ENCODE measurements at places on chromosomes 4 and X.

DNA sequence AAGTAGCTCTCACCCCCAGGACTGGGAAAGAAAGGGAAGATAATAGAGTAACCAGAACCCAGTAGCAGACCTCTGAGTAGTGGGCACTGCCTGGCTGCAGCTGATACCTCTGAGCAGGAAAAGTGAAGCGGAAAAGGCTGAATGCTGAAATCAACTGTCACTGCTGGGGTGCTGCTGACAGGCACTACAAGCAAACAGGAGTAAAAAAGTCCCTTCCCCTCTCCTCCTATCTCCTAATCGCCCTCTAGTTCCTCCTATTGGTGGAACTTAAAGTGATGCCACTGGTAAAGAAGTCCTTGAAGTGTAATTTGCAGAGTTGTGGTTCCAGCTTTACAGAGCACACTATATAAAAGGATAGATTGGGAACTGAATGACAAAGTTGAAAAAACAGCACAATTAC lies 32.8 kb upstream of the GLRB start:
- no peak for DNase-seq

DNA sequence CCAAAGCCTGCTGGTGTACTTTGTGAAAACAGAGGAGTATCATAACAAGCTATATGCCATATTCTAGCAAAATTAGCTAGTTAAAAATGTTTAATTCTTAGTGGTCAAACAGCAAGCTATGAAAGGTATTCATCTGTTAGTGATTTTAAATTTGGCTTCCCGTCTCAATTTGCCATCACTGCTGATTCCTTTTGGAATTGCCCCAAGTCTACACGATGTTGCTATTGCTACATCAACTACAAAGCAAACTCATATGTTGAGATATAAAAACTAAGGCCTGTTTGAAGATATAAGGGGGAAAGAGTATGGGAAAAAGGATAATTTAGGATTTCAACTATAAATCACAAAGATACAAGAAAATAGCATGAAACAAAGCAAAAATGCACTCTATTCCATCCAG lies 146.1 kb downstream of the COL25A1 start:
- no peak for DNase-seq

DNA sequence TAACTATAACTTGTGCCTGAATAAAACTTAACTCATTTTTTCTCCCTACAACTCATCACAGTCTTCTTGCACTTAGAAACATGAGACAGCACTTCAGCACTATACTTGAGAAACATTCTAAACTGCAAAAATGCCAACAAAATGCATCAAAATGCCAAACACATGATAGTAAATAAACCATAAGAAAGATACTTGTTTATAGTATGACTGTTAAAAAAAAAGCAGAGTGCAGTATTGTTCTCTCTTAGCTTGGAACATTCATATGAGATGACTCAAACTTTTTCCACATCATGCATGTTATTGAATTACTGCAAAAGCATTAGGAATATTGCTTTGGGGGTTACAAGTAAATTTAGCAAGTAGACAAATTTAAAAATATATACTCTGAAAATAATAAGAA lies 135.7 kb upstream of the ANXA10 start:
- no peak for DNase-seq

- DNase-seq: no peak
Observed at GRCh38 chr4:5526080-5526846, 182.1 kb downstream of the EVC2 start.

GRCh38 chr4:175054980-175055379 lies 136.8 kb downstream of the ADAM29 start:
- DNase-seq: no peak

DNA sequence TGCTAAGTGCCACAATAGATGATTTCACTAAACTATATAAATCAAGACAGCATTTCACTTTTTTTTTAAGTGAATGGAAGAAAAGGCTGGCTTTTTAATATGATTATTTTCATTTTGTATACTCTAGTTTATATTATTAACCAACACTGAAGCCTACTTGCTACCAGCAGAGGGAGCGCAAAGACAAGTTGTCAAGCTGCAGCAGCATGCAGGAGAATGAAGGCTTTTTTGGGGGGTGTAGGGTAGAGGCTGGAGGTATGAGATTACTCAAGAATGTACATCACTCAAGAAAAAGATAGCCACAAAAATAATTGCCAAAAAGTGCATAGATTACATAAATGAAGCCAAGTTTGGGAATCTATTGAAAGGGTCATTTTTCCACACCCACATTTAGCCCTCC lies 519.5 kb downstream of the FGF13 start:
- no peak for DNase-seq

GRCh38 chr4:74858921-74859562 lies 64.7 kb upstream of the BTC start:
- DNase-seq: no peak

DNA sequence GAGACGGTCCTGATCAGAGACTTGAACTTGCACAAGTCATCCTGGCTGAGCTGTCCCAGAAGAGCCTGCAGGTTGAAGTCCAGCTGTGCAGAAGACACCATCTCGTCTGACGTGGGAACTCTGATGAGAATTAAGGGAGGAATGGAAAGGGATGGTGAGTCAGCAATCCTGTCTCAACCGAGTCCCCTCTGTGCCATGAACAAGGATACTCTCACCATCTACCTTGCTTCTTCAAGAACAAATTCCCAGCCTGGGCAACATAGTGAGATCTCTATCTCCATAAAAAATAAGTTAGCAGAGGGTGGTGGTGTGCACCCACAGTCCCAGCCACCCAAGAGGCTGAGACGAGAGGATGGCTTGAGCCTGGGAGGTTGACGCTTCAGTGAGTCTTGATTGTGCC lies at the start of gene NLRP2B:
NLRP2B (minus strand) TSS at position 101 of the 400 bp plus-strand sequence.
- no peak for DNase-seq

DNA sequence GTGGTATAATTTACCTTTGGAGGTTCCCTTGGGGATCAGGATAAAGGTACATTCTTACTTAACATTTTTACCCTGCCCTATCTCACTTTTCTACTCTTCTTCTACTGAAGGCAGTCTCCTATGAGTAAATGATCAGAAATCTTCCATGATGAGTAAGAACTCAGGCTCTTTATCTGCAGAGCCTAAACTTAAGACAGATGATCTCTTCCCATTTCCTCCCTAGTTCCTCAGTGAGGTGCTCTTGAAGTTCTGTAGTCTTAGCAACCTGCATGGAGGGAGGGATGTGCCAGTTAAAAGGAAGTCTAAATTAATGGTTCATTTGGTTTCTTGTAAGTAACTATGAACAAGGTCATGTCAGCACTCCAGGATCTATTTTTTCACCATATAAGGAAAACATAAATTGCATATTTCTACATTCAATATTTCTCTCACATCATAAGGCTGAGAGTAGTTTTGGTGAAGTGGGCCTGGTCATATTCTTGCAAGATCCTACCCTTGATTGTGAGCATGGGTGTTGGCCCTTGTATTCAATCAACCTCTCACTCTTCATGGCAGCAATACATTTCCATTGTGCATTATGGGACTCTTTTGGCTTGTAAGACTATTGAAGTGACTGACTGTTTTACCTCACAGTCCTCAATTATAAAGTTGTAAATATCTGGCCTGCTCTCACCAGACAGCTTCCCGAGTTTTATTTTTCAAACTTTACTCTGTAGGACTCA lies 295.5 kb downstream of the SLC7A11 start:
- DNase-seq: no peak

DNA sequence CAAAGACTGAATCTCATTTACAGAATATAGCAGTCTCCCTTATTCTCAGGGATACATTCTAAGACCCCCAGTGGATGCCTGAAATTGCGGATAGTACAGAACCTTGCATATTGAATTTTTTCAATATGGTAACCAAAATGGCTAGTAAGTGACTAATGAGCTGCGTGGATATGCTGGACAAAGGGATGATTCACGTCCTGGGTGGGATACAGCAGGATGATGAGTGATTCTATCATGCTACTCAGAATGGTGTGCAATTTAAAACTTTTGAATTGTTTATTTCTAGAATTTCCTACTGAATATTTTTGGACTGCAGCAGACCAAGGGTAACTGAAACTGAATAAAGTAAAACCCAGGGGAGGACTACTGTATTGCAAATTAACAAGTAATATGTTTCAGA lies 66.7 kb downstream of the STAG2 start:
- no peak for DNase-seq

DNA sequence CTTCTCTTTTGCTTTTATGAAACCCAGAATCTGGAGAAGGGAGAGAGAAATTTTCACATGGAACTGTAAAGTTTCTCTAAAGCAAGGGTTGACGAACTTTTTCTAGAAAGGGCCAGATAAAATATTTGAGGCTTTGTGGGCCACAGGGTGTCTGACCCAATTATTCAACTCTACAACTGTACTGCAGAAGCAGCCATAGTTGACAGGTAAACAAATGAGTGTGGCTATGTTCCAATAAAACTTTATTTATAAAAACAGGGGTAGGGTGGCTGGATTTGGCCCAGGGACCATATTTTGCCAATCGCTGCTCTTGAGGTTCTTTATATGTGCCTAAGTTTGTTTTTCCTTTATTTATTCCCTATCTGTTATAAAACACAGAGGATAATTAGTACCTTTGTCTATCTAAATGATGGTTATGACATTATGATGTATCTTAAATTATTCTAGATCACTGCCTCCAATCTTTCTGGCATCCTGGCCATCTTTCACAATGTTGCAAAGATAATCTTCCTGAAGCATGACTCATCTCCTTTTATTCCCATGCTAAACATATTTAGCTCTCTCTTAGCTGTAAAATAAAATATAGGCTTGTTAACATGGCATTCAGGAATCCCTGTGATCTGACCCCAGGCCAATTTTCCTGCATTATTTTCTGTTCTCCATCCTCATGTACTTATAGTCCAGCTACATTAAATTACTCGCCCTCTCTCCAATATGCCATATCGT lies 106.8 kb upstream of the CBLL2 start:
- no peak for DNase-seq

GRCh38 chr4:186485561-186486062 lies 69.8 kb downstream of the MTNR1A start:
- no peak for DNase-seq

DNA sequence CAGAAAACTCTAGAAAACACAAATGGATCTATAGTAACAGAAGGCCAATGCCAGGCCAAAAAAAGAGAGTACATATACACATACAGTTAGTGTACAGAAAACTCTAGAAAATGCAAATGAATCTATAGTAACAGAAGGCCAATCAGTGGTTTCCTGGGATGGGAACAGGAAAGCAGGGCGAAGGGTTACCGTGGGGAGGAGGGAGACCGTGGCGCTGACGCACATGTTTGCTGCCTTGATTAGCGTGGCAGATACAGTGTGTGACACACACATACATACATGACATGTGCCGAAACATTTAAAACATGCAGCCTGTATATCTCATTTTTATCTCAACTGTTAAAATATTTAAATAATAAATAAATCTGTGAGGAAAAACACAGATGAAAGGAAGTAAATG lies 14.7 kb downstream of the GAK start:
- no peak for DNase-seq

GRCh38 chr4:102860611-102861324 lies 8.0 kb upstream of the CISD2 start:
- DNase-seq: no peak

DNA sequence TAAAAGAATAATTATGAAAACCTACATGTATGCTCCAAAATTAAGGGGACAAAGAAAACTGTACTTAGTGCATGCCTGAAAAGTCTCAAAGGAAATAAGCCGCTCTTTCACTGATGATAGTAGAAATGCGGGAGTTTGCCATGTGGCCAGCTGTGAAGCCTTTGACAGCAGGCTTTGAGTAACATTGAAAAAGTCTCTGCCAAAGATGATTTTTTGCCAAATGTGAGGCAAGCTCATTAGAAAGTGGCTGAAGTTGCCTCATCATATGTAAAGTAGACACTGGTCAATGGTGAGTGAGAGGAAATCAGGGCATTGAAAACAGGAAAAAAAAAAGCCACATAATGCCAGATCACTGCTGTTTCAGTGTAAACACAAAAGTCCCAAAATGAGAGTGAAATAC lies 2360.1 kb downstream of the PCDH7 start:
- DNase-seq: no peak

DNA sequence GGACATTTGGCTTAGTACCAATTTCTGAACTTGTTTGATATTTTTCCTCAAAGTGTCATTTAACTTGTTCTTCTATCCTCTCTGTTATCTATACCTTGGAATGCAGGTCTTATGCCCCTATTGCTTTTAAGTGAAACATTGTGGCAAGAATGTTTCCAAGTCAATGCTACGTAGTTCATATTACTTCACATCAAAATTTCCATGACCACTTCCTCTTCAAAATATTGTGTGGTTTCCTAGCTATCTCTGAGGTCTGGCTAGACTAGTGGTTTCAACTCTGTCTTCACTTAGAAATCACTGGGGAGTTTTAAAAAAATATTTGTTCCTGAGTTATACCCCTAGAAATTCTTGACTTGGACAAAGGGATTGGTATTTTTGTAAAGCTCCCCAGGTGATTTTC lies 20.2 kb upstream of the RASGEF1B start:
- no peak for DNase-seq

DNA sequence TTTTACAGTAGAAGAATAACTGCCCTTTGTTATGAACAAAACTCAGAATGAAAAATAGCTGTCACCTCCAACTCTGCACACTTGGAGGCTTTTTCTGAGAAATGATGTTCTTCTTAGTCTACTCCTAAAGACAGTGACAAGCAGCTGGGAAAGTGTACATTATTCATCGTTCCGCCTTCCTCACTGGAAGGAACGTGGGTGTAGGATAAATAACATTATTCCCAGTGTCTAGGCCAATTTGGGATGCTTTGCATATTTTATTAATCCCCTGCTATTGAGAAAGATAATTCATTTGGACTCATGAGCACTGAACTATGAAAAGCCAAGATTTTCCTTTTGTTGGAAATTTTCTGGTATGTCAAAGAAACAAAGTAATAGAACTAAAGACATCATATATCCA lies 87.8 kb downstream of the VCX2 start:
- no peak for DNase-seq

DNA sequence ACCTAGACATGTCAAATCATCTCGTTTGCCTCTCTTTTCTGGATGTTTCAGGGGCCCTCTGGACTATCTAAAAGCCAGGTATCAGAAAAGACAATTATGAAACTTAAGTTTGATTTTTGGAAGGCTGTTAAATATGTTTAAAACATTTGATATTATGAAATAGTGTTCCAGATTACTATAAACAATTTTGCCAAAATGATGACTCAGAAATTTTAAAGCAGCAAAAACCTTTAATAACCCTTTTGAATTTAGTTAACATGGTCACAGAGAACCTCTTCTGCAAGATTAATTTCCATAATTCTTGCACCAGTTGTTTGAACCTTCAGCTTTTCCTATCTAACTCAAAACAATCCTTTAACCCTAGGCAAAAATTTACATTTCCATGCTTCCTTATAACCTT lies 18.8 kb upstream of the FAM47E start:
- DNase-seq: no peak

DNA sequence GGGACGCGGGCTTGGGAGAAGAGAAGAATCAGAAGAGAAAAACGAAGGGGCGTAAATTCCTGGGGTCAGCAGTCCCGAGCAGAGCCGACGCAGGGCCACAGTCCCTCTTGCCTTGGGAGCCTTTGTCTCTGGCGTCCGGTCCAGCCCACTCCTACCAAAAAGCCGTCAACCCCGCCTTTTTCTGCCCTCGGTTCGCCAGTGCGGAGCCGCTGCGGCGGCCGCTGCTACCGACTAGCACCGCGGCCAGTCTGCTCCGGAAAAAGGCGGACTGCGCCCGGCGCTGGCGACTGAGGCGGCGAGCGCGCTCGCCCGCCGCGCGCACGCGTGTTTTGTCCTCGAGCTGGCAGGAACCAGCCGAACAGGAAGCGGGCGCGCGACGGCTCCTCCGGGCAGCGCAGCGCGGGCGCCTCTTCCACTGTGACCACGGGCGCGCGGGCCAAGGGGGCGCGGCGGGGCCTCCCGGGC lies 502 bp downstream of the HNRNPDL start:
- no peak for DNase-seq
